ENCODE measurements at places on chromosomes 2 and 18.

DNA sequence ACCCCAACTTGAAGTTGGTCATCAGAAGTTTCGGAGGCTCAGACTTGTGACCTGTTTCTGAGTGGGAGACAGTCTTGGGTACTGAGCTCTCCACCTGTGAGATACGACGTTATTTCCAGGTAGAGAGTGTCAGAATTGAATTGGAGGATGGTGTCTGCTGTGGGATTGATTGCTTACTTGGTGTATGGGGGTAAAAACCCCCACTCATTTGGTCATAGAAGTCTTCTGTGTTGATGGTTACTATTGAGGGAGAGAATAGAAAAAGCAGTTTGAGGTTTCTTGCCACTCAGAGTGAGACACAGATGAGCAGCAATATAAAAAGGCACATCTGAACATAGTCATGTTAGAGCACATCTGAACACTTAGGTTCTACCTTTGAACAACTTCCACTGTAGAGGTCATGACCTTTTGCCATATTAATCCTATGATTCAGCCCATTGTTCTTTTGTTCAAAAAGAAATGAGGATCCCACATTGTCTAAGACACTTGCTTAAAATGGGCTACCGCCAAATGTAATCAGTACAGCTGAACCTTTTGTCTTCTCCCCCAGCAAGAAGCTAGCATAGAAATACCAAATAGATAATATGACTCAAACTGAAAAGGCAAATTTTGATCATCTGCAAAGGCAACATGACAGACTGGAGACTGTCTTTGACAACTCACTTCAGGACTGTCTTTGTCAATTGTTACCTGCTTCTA lies 73.3 kb downstream of the NAB1 start:
- DNase-seq, result no peak

DNA sequence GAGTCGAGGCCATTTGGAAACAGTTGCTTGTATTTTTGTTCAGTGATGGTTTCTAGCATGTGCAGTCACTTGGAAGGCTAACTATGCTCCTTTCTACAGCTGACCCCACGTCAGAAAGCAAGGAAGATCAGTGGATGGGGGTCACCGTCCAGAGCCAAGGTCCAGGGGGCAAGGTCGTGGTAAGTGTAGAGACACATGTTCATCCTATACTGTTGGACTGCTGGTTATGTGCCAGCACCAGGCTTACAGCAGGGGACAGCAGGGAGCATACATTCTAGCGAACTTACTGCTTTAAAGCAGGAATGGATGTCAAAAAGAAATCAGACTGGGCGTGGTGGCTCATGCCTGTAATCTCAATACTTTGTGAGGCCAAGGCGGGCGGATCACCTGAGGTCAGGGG lies 40.0 kb downstream of the ITGA6 start:
- DNase-seq, result no peak

- DNase-seq, result no peak
These were observed 5.6 kb downstream of the LGALSL start for GRCh38 chr2:64459575-64459974.

DNA sequence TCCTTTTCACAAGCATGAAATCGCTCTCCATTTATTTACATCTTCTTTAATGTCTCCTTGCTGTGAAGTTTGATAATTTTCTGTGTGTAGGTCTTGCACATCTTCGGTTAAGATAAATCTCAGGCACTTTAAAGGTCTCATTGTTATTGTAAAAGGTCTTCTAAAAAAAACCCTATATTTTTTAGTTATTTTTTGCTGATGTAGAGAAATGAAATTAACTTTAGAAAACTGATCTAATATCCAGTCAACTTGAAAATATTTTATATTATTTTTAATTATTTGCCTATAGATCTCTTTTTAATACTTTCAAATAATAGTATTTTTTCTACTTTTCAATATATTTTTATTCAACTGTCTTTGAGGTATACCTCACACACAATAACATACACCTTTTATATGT lies 169.4 kb downstream of the INSIG2 start:
- DNase-seq, result no peak

GRCh38 chr2:71930049-71930681 lies 217.5 kb downstream of the CYP26B1 start:
- no peak for DNase-seq

GRCh38 chr18:3114451-3114850 lies 101.5 kb upstream of the LPIN2 start:
- DNase-seq, result no peak

DNA sequence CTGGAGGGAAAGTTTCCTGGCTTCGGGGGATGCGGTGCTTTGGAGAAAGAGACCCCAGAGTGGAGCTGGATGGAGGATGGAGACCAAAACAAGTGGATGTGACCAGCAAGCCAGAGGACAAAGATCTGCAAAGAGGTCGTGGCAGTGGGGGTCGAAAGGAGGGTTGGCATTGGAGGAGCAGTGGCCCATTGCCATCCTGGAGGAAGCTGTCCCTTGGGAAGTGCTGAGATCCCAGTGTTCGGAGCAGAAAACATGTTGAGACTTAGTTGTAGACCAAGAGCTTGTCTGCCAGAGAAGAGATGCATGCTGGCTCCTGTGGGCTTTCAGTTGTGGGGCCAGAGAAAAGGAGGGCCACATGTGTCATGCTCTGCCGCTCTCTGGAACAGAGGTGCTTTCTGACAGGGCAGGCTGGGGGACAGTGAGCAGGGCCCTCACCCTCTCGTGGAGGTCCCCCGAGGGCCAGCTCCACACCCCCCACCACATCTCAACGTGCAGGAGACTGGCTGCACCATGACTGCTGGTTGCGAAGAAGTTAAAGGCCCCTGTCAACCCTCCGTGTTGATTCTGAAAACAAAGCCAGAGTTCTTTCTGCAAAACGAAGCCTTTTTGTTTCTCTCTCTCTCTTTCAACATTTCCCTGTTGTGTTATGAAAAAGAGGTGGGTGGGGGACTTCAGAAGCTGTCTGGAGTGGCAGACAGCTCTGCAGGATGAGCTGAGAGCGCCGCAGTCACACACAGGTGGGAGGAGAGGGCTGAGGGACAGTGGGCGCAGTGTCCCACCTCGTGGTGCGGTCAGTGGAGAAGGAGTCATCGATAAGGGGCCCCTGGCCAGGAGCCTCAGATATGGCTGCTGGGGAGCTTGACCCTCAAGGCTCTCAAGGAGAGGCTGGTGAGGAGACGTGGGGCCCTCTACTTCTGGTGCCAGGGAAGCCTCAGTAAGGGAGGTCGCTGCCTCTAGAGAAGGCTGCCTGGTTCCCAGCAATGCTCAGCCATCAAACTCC lies 77.6 kb upstream of the BCL2L11 start:
- no peak for DNase-seq

Data from T-helper 17 cell (primary cell).